ENCODE measurements at places on chromosomes 12 and 14.

DNA sequence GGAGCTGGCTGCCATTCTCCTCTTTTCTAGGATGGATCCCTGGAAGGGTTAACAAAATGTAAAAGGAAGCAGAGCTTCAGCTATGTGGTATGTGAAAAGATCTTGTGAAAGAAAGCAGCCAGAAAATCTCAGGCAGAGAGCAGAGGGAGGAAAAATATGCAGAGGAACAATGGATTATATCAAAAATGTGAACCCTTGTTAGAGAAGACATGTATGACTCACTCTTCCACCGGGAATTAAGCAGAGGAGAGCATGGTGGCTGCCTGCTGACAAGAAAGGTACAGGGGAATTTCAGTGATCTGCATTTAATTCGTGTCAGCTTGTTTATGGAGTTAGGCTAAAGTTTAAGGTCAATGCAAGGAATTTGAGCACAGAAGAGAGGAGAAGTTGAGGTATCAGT, 46.3 kb downstream of the KCNA1 start:
- no peak for DNase-seq

DNA sequence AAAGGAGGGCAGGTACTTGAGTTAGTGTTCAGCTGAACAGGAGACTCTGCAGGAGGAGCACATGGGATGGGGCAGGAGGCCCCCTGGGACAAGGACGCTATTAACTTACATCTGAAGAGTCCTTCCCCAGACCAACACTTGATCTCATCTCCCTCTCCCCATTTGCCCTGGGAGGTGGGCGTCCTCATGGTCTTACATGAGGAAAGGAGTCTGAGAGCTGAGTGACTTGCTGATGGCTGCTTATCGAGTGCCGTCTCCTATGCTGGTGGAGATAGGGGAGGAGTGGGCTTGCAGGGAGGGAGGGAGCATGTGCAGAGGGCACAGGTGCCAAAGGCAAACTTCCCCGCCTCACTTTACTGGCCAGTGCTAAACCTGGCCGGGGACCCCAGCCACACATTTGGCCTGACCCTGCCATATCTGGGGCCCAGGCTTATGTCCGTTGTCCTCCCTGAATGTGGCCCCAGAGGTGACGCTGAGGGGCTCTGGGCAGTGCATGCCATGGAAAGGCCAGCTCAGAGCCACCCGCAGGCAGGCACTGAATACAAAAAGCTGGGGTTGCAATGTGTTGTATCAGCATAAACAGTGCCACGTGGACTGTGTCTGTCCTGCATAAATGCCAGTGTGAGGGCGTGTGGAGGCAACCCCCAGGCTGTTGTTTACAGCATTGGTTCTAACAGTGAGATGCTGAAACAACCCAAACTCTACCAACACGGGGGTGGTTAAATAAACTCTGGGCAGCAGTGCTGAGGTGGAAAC, 29.4 kb downstream of the FAIM2 start:
- DNase-seq, result no peak

- DNase-seq, result peak; percentile 34
These were observed 67.8 kb upstream of the GRIP1 start for GRCh38 chr12:66746489-66747201.

DNA sequence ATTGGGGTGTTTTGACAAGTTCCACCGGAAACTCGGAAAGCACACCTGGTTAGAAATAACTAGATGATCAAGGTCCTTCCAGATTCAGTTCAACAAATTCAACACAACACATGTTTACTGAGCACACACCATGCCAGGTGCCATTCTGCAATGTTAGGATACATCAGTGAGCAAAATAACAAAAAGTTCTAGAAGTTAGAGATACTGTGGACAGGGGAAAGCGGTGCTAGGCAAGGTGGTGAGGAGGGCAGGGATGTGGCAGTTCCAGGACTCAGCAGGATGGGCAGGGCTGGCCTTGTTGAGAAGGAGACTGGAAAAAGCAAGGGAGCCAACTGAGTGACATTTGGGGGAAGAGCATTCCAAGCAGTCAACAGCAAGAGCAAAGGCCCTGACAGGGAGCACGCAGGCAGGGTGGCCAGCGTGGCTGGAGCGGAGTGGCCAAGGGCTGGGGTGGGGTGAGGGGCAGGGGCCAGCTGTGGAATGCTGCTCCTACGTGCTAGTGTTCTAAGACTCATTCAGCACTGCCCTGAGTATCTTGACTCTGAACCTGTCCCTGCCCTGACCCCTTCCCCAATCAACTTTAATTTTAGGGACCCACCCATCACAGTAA, 19.4 kb upstream of the FAIM2 start:
- DNase-seq, result no peak

GRCh38 chr12:113202300-113203075, 17.0 kb downstream of the RITA1 start:
- no peak for DNase-seq

GRCh38 chr12:130354407-130354806, 16.7 kb downstream of the PIWIL1 start:
- DNase-seq, result no peak

GRCh38 chr12:89525305-89525823, 483 bp downstream of the POC1B start:
- DNase-seq, result peak; percentile 62

- no peak for DNase-seq
These were observed 244.0 kb downstream of the SLC25A21 start for GRCh38 chr14:36928432-36928831.

DNA sequence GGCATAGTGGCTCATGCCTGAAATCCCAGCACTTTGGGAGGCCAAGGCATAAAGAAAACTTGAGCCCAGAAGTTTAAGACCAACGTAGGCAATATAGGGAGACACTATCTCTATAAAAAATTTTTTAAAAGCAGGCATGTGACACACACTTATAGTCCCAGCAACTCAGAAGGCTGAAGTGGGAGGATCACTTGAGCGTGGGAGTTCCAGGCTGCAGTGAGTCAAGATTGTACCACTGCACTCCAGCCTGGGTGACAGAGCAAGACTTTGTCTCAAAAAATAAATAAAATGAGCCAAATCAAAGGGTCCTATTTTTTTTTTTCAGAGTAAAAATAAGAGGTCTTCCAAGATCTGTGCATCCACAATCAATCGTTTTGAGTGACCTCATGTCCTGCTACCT, 237.6 kb downstream of the SLC16A7 start:
- DNase-seq, result no peak

DNA sequence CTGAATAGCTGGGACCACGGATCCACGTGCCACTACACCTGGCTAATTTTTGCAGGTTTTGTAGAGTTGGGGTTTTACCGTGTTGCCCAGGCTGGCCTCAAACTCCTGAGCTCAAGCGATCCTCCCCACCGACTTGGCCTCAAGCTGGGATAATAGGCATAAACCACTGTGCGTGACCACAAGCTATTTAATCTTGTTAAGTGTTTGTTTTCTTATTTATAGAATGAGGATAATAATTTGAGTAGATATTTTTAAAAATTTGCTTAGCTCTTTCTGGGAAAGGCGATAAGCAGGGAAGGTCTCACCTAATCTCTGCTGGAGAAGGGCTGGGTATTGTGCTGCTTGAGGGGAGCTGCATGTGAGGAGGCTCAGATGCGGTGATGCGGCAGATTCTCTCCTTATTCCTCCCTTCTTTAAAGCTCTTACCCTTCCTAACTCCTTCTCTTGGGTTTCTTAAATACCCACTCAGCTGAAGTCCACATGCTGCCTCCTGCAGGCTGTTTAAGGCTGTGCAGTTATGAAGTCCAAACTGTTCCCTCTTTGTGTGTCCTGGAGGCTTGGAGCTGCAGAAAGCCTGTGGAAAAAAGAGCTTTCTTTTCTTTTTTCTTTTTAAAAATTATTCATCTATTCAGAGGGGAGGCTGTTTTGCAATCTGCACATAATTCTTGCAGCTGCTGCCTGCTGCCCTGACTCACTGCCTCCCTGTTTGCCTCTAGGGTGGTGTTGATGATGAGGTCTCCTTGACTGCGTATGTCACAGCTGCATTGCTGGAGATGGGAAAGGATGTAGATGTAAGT, 37.9 kb downstream of the A2ML1 start:
- peak; percentile 82 for DNase-seq

- peak; percentile 40 for DNase-seq
These were observed 996 bp downstream of the SSPN start for GRCh38 chr12:26196421-26196716.

DNA sequence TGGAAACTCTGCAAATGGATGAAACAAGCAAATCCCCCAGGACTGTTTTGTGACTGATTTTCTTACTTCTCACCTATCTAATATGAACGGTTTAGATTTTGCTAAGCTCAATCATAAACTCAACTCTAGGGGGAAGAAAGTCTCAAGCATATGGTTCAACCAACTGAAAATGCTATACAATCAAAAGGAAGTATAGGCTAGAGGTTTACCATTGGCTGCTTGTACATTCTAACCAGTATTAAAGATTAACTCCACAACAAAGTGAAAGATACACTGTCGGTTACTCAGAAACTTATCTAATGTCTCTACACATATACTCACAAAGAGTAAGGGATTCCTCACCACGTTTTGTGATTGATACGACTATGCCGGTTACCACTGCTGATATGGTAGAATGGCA, 281.8 kb upstream of the SOX5 start:
- DNase-seq, result no peak

GRCh38 chr14:23104591-23105347, at the start of gene CIROP:
CIROP (minus strand) TSS chr14:23104989; CDS start chr14:23104920, 69 bp downstream.
- no peak for DNase-seq

- DNase-seq, result no peak
These were observed 14.6 kb upstream of the EIF2B2 start for GRCh38 chr14:74988131-74988530.

- DNase-seq, result peak; percentile 83
These were observed 73.6 kb downstream of the TESC start for GRCh38 chr12:117025481-117026151.

DNA sequence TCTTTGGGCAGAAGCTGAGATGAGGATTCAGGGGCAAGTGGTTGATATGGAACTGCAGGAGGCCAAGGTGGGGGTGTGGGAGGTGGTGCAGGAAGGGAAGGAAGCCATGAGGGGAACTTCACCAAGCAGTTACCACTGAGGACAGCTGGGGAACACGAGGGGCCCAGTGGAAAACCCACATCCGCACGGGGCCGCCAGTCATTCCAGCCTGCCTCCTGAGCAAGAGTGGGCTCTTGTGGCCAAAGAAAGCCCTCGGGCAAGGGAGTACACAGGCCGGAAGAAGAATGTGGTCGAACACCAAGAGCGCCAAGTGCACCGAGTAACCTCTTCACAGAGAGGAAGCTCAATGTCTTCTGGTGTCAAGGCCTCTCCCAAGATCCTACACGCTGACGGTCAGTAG, 252.2 kb upstream of the FOXN3 start:
- DNase-seq, result no peak

DNA sequence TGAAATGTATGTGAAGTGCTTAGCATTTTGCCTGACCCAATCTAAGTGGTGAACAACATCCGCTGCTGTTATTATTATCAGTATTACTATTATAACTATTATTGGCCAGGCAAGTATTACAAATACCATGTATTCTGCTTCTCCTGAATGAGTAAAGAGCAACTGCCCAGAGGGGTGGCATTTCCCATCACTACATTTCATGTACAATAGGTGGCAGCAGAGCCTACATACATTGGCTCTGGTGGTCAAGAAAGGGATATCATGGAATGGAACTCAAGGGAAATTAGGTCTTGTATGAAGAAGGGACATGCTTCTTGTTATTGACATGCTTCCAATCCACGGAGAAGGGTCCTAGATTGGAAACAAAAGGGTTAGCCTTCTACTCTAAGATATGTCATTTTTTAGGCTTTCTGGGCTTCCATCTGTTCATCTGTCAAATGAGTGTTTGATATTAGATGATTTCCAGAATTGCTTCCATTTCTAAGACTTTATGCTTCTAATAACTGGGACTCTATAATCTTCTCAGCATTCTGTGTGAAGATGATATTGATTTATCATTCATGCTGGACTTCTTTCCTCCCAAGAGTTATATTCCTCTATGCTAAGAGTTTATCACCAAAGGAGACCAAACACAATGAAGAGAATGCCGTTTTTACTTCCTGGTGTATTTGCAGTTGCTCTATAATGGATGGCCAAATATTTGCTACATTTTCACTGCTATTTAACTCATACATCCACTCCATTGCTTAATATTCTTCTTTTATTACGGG, 239.1 kb downstream of the SSPN start:
- DNase-seq, result peak; percentile 84

- DNase-seq, result no peak
These were observed 125.5 kb downstream of the ZFP36L1 start for GRCh38 chr14:68667313-68667791.

DNA sequence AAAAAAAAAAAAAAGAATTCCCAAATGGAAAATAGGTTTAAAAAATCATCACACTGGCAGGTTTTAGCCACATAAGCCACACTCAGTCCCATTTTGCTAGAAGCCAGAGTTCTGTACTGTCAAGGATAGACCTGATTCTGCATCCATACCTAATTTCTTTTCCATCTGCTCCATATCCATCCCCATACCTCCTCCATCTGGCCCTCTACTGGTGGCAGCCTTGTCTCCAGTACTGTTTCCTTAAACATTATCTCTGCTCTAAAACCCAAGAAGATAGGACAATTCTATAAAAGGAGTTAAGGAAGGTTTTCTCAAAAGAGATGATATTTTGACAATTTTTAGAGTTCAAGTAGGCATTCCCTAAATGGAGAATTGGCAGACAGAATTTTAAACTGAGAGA, 26.0 kb upstream of the RXYLT1 start:
- DNase-seq, result peak; percentile 17

- no peak for DNase-seq
These were observed 8.7 kb upstream of the SMUG1 start for GRCh38 chr12:54197431-54197909.

- DNase-seq, result no peak
These were observed 8.0 kb upstream of the MAP1LC3B2 start for GRCh38 chr12:116551151-116551550.

DNA sequence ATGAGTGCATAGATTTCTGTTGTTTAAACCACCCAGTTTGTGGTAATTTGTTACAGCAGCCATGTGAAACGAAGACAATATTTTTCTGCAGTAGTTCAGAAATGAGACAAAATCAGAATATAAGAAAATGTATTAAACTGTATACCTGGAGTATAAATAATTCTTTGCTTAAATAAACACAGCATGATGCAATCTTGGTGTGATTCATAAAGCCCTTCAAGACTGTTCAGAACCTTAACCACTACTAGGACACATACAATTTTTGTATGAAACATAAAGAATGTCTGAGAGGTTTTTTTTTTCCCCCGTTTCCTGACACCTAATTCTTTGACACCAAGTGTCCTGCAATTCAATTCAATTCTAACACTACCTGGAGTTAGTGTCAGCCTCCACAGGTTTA, 10.5 kb downstream of the C12orf75 start:
- DNase-seq, result no peak

DNA sequence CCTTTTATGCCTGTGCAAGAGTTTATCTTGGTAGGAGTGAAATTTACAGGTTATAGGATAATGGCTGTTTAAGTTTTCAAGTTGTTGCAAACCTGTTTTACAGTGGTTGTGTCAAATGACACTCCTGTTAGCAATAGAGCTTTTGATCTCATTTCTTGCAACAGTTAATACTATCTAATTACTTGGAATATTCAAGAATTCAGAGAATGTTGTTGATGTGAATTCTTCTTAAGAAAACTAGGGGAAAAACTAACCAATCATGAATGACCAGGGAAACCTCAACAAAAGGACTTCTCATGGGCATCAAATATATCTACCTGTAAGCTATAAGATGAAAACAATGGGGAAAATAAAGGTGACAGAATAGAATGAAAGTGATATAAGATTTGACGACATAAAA, 85.0 kb downstream of the IPO8 start:
- no peak for DNase-seq

GRCh38 chr12:58487255-58487654, 433.0 kb downstream of the LRIG3 start:
- no peak for DNase-seq

Measured in NCI-H82 (cell line).